ENCODE measurements at places on chromosomes 2 and 18.
A peak's percentile ranks its signal among the peaks of the same experiment; 100 is the strongest.

GRCh38 chr18:79964330-79965118 lies at the start of gene HSBP1L1:
TSS of gene HSBP1L1 (plus strand) at chr18:79964643. CDS start at chr18:79964736, 93 bp downstream.
- DNase-seq: no peak

GRCh38 chr2:75596784-75597183 lies 36.0 kb upstream of the EVA1A start:
- no peak for DNase-seq

GRCh38 chr18:31103423-31103822 lies 1.2 kb upstream of the DSC2 start:
- DNase-seq: no peak

- no peak for DNase-seq
These were observed 10.1 kb upstream of the ROCK2 start for GRCh38 chr2:11354363-11355154.

- DNase-seq: no peak
These were observed 78.0 kb downstream of the MYO3B start for GRCh38 chr2:170255971-170256370.

DNA sequence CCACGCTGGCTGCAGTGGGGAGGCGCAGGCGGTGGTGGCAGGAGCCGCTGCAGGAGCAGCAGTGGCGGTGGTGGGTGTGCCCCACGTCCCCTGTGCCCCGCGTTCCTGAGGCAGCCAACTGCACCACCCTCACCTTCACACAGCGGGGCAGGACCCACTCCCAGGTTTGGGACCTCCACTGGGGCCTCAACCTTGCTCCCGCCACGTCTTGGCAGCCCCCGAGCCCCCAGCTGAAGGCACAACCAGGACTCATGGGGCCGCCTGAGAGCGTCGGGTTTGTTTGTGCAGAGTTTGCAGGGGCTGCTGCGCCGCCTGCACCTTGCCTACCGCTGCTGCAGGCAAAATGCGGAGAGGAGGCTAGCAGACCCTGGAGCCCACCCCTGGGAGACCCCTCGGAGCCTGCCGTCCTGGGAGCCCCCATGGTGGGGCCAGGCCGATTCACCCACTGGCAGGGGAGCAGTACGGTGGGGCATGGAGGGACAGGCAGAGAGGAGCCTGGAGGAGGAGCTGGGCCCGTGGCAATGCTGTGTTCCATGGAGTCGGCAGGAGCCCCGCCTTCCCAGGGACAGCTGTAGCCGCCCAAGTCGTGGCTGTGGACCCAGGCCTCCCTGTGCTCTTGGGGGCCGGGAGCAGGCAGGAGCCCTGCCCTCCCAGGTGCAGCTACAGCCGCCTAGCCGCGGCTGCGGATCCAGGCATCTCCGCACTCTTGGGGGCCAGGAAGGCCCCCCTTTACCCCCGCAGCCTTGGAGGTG lies 14.7 kb upstream of the EML6 start:
- no peak for DNase-seq

DNA sequence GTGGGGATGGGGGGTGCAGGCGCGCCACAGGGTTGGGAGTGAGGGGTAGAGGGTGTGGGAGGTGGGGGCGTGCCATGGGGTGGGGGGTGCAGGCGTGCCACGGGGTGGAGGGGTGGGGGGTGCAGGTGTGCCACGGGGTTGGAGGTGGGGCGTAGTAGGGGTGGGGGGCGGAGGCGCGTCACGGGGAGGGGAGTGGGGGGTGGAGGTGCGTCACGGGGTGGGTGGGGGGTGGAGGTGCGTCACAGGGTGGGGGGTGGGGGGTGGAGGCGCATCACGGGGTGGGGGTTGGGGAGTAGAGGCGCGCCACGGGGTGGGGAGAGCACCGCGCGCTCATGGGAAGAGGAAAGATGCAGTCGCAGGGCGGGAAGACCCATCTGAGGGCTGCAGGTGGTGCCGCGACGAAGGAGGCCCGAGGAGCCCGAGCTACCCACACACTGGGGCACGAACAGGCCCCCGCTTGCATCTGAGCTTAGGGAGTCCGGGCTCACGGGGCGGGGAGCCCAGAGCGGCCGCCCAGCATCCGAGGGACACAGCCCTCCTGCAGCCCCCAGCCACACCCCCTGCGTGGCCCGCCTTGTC lies 37.5 kb downstream of the SNED1 start:
- no peak for DNase-seq

DNA sequence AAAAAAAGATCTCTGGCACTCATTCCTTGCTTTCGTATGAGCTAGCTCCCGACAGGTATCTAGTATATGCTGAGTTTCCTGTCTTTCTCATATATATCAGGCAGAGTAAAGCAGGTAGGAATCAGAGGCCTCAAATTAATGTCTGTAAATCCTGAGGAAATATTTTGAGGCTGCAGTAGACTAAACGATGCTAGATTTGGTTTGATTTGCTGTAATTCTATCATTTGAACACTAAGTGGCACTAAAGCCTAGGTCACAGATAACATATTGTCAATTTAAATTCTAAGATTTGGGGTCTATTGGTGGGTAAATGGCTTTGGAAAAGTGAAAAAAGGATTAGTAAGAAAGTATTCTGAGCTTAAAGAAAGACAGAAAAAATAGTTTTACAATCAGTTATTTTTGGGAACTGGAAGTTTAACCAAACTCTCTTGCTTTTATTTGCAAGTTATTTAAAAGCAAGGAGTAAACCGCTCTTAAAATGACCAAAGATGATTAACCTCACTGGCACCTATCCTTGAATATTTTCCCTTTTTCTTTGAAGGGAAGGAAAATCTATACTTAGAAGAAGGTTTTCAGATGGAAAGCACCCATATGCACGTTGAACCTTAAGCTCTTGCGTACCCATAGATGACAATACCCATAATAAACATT lies 37.6 kb upstream of the SLC4A10 start:
- peak; percentile 31 for DNase-seq

DNA sequence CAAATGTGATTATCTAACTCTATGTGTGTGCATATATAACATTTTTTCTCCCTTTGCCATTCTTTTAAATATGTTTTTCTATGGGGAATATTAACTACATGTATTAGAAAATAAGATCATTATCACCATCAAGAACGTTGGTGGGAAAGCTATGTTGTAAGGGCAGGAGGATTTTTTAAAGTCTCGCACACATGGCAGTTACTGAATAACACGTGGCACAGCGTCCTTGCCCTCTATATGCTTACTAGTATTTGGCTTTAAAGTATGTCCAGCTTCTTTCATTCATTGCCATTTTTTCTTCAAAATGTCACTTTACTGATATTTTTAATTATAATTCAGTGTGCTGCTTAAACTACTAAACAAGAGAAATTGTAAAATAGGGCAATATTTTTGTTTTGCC lies 944.3 kb downstream of the SOCS6 start:
- no peak for DNase-seq

- peak; percentile 21 for DNase-seq
These were observed 30.4 kb downstream of the TMEM178A start for GRCh38 chr2:39696101-39696553.

DNA sequence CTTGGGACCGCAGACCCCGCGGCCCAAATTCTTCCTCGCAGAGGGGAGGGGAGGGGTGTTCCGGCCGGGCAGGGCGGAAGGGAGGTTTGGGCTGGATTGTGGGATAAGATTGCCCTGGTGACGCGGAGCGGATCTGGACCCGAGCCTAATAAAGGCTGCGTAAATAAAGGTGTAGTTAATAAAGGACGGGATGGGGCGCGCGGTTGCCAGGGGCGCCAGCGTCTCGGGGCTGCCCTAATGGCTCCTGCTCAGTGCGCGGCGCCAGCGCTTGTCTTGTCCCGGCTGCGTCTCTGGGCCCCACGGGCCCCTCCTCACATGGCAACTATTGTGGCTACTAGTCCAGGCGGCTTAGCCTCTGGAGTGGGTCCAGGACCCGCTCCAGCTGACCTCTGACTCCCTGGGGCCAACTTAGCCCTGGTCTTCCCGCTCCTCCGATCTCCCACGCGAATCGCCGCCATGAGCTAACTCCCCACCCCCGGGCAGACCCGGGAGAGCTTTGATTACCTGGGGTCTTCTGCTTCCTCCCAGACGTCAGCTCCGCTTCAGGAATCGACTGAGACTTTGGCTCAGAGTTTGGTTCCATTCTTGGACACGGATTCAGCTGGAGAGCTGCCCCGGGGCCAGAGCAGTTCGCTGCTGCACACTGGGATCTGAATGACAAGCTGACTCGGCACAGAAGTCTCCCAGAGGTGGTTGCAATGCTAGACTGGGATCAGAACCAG lies 36.5 kb downstream of the SLC25A52 start:
- no peak for DNase-seq

DNA sequence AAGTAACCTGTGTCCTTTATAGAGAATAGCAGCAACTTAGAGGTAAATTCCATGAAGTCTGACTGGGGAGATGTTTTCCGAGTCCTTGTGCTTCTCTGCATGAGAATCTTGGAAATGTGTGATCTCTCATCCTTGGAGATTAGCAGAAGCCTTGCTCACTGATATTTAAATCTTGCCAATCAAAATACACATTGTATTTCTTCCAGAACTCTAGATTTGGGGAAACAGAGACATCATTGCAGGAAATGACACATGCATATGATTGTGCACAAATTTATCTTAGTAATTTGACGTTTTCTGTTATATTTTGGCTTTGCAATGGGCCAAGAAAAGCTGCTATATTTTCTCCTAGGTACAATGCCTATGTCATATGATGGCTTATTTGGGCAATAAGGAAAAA lies 182.6 kb downstream of the ZNF804A start:
- DNase-seq: no peak

GRCh38 chr2:12442476-12442847 lies 274.3 kb upstream of the TRIB2 start:
- DNase-seq: no peak

DNA sequence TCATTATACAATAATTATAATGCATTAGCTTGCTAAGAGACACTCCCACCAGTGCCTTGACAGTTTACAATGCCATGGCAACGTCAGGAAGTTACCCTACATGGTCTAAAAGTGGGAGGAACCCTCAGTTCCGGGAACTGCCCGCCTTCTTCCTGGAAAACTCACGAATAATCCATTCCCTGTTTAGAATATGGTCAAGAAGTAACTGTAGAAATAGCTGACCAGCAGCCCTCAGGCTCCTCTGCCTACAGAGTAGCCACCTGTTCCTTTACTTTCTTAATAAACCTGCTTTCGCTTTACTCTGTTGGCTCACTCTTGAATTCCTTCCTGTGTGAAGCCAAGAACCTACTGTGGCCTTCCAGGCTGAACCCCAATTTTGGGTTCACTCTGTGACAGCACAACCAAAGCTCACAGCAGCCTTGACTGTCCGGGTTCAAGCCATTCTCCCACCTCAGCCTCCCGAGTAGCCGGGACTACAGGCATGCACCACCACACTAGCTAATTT lies 20.0 kb upstream of the PTPN2 start:
- DNase-seq: no peak

Data from SHP77 treated with DMSO at 0.1 percent for 48 hours (cell line).